ENCODE measurements at places on chromosomes 1 and 21. TPM values are rescaled to one million over a fixed set of nuclear protein-coding genes. Genes with fewer than 3 reads are reported as not detected.

- peak overlapping the region; percentile 20 for H3K4me3 ChIP-seq
- H3K36me3 ChIP-seq = peaks cover 4% of the 10 kb centered on the region
- no peaks in the 10 kb centered on the region for H3K27me3 ChIP-seq
- DNase-seq = peak; percentile 83
- H3K4me1 ChIP-seq = peaks cover 32% of the 10 kb centered on the region
- H3K27ac ChIP-seq = peak overlapping the region; percentile 83
Measured at GRCh38 chr1:203996126-203996525, 76.8 kb upstream of the SOX13 start.

DNA sequence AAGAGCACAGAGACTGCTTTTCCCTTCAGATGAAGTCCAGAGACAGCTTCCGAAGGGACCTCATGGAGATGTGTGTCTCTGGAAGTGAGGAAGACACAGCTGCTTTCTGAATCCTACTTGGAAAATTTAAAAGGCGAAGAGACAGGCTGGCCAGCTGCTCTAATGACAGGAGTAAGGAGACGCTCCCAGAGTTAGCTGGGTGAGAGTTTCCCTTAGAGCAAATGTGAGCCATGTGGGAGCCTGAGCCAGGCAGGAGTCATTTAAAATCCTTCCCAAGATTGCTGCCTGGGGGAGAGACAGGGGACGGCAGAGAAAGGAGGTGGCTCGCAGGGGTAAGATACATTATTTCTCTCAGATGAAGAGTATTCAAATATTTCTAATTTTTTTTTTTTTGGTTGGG, 53.1 kb downstream of the ZNF326 start:
- H3K4me1 ChIP-seq = no peaks in the 10 kb centered on the region
- H3K4me3 ChIP-seq = no peak overlapping the region
- no peak overlapping the region for H3K27ac ChIP-seq
- no peaks in the 10 kb centered on the region for H3K27me3 ChIP-seq

DNA sequence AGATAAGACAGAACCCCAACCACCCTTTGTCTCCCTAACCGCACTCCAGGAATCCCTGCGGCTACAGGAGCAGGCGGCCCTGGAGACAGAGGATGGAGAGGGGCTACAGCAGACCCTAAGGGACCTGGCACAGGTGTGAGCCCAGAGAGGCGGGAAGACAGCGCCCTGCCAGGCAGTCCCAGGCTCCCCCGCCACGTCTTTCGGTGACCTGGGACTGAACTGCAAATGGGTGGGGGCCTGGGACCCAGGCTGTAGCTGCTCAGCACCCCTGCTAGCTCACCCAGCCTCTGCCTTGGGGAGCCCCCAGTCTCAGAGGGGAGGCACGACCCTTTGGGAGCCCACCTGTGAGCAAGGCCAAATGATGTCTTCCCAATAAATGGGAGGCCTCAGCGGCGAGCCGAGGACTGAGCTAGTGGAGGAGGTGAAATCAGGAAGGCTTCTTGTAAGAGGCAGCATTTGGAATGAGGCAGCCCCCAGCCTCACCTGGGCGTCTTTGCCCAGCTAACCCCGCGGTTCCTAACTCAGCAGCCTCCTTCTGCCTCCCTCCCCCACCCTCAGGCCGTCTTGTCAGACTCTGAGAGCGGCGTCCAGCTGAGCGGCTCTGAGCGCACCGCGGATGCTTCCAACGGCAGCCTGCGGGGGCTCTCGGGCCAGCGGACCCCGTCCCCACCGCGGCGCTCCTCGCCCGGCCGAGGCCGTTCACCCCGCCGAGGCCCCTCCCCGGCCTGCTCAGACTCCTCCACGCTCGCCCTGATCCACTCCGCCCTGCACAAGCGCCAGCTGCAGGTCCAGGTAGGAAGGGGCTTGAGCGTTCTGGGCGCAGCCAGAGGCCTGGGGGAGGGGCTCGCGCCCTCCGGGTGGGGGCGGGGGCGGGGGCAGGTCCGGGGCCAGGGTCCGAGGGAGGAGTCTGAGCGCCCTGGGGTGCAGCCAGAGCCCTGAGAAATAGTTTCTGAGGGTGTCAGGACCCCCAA, 16.9 kb downstream of the CROCC start:
- no peaks in the 10 kb centered on the region for H3K27me3 ChIP-seq
- peak; percentile 69 for DNase-seq
- peaks cover 3% of the 10 kb centered on the region for H3K36me3 ChIP-seq
- H3K4me3 ChIP-seq = peak overlapping the region; percentile 27

GRCh38 chr1:150364231-150365003, 470 bp downstream of the RPRD2 start:
- peak; percentile 89 for DNase-seq
- H3K4me3 ChIP-seq = peak overlapping the region; percentile 77
- H3K4me1 ChIP-seq = peaks cover 18% of the 10 kb centered on the region
- no peaks in the 10 kb centered on the region for H3K36me3 ChIP-seq

- no peak for DNase-seq
- H3K27ac ChIP-seq = no peak overlapping the region
- no peaks in the 10 kb centered on the region for H3K4me1 ChIP-seq
- no peaks in the 10 kb centered on the region for H3K36me3 ChIP-seq
- H3K4me3 ChIP-seq = no peak overlapping the region
Measured at GRCh38 chr1:214396330-214396729, 115.4 kb downstream of the SMYD2 start.

DNA sequence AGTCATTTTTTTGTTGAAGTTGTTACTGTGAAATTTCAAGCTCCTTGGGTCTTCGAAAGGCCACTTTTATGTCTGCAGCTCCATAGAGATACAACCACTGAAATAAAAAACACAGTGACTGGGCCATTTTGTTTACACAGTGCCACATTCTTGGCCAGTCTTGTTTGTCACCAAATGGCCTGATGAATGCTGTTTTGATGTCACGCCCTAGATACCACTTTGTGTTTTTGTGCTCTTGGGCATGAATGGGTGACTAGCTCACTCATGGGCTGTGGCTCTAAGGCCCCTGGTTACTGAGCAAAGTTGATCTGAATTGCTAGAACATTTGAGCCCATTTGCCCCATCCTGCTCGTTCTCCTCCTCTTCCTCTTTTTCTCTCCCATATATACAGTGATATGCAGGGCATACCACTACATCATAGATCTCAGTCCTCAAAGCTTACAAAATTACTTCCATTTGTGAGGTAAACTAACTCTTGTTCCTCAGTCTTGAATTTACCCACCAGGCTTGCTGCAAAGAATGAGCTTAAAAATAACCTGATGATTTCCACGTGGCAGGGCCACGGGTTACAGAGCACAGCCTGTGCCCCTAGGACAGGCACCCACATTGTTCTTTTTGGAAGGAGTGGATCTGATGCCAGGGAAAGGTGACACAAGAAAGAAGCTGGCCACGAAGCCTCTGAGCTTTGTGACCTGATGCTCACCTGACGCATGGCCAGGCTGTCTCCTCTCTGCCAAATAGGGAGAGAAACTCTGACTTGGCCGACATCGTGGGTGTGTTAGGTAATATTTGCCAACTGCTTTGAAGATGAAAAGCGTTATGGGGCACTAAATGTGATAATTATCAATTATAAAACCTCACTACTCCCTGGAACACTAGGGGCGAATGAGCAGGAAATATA, 92.4 kb downstream of the RUNX1 start:
- H3K27ac ChIP-seq = no peak overlapping the region
- no peak overlapping the region for H3K4me3 ChIP-seq
- DNase-seq = no peak
- peaks cover 12% of the 10 kb centered on the region for H3K4me1 ChIP-seq
- no peaks in the 10 kb centered on the region for H3K27me3 ChIP-seq

DNA sequence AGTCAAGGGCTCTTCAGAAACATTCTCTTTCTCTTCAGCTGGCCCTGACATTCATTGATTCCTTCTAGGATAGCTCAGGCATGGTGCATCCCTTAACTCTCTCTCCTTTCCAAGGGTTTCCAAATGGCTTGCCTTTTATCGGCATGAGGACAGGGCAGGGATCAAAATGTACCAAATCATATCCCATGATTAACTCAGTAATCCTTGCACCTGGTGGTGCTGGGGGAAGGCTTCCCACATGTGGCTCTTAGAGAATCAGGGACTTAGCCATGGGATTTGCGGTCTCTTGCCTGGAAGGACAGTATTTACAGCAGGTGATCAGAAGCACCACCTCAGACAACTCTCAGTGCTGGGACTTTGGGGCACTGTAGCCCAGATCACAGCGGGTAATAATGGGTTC, 46.2 kb upstream of the EDEM3 start:
- no peaks in the 10 kb centered on the region for H3K4me1 ChIP-seq
- no peaks in the 10 kb centered on the region for H3K27me3 ChIP-seq
- no peak overlapping the region for H3K4me3 ChIP-seq
- no peak overlapping the region for H3K27ac ChIP-seq
- DNase-seq = no peak

DNA sequence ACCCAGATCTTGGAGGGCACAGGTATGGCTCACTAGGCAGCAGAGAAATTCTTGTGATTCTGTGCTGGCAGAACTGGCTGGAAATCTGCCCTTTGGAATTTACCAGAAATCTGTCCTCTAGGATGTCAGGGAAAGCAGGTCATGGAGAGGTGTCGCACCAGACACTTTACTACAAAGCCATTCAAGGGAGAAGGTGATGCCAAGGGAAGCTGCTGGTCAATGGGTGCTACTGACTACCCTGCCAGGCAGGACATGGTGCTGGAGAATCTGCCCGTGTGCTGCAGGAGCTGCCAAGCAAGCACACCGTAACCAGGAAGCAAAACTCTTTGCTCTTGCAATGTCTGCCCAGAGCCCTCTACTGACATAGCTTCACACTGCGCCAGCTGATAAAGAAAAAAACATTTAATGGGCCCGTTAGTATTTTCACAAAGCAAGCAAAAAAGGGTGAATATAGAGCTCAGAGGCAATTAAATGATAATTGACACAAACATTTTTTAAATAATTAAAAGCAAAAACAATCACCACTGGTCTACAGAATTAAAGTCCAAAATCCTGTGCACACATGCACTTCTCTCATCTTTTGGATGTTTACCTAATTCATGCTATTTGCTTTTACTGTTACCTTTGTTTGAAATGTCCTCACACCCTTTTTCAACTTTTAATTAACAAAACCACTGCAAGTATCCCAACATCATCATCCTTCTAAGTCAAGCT, 7.2 kb upstream of the FBXO28 start:
- no peak overlapping the region for H3K27ac ChIP-seq
- H3K36me3 ChIP-seq = no peaks in the 10 kb centered on the region
- H3K4me1 ChIP-seq = no peaks in the 10 kb centered on the region
- DNase-seq = peak; percentile 64

PDE9A gene
- 41.0 TPM for total RNA-seq

SPRR1A gene
- not detected for total RNA-seq

- no peaks in the 10 kb centered on the region for H3K27me3 ChIP-seq
- H3K4me3 ChIP-seq = no peak overlapping the region
- H3K36me3 ChIP-seq = no peaks in the 10 kb centered on the region
- no peak for DNase-seq
- H3K27ac ChIP-seq = no peak overlapping the region
Measured at GRCh38 chr1:46158312-46159281, 16.3 kb upstream of the TSPAN1 start.

DNA sequence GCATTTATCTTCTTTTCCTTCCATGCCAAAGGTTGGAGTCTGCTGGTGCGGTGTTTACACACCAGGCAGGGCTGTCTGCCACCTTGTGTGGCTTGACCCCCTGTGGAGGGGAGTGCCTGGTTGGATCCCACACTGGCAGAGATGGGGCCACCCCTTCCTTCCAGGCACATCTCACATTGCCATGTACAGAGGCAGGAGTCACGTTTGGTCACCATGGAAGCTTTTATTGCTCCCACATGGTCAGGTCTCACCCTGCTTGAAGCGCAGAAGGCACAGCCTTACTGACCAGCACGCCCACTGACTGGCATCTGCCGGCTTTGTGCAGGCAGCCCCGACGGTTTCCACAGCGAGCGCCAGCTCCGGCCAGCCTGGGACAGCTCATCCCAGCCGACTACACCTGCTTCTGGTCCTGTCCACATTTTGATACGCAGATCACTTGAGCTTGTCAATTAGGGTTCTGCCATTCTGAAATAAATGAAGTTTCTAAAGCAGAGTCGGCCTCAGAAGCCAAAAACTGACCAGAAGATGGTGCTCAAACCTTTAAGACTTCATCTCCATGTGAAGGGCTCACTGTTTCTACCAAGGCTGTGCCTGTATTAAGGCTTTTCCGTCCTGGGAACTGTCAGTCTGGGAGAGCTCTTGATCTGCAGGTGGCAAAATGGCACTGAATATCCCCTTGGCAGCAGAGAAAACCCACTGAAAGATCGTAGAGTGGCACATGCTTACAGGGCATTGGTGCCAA, 35.6 kb upstream of the EPHA8 start:
- peak; percentile 64 for DNase-seq
- H3K27me3 ChIP-seq = no peaks in the 10 kb centered on the region
- no peak overlapping the region for H3K4me3 ChIP-seq
- no peak overlapping the region for H3K27ac ChIP-seq
- H3K36me3 ChIP-seq = no peaks in the 10 kb centered on the region

FH gene
- total RNA-seq = 83.8 TPM

- H3K36me3 ChIP-seq = no peaks in the 10 kb centered on the region
- H3K4me3 ChIP-seq = peak overlapping the region; percentile 90
- H3K27me3 ChIP-seq = peaks cover 3% of the 10 kb centered on the region
- no peak overlapping the region for H3K27ac ChIP-seq
- H3K4me1 ChIP-seq = peaks cover 5% of the 10 kb centered on the region
Measured at GRCh38 chr1:45009956-45010854, 919 bp downstream of the HECTD3 start.

DNA sequence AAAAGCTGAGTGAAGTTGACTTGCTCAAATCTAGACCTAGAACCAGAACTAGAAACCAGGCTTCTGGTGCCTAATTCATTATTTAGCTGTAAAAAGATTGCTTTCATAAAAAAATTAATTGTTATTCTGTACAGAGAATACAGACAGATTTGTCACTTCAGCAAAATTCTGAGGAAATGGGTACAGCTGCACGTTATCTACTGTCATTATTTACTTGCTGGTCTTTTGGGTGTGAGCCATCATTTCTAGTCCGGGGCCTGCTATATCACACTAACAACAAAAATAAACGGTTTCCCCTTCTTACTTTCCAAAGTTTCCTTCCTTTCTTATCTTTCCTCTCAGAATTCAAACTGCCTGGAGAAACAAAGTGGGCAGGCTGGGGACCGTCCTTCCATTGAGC, 68.3 kb downstream of the PTGER3 start:
- H3K4me1 ChIP-seq = peaks cover 5% of the 10 kb centered on the region
- H3K4me3 ChIP-seq = no peak overlapping the region
- DNase-seq = no peak
- H3K36me3 ChIP-seq = no peaks in the 10 kb centered on the region

GRCh38 chr1:24003331-24003972, 23.3 kb upstream of the SRSF10 start:
- H3K4me1 ChIP-seq = peaks cover 13% of the 10 kb centered on the region
- H3K36me3 ChIP-seq = no peaks in the 10 kb centered on the region
- DNase-seq = peak; percentile 47
- no peak overlapping the region for H3K27ac ChIP-seq
- no peak overlapping the region for H3K4me3 ChIP-seq
- no peaks in the 10 kb centered on the region for H3K27me3 ChIP-seq

DNA sequence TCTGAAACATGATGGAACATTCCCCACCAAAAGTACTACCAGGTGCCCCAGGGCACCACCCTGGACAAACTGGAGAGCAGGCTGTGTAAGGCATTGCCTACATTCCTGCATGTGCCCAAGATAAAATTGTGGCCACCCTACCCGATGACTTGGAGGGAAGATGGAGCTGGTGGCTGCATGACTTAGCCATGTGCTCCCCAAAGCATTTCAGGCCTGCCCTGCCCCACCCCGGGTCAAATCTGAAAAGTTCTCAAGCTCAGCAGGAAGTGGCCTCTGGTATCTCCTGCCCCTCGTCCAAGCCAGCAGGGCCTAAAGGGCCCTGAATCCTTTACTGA, 8.5 kb downstream of the CD2 start:
- no peaks in the 10 kb centered on the region for H3K27me3 ChIP-seq
- DNase-seq = no peak
- H3K4me1 ChIP-seq = no peaks in the 10 kb centered on the region
- no peak overlapping the region for H3K4me3 ChIP-seq

HEYL gene
- total RNA-seq = 4.0 TPM

GRCh38 chr1:204418174-204419063, 6.8 kb upstream of the PPP1R15B start:
- no peak overlapping the region for H3K27ac ChIP-seq
- no peak overlapping the region for H3K4me3 ChIP-seq
- peaks cover 3% of the 10 kb centered on the region for H3K36me3 ChIP-seq
- DNase-seq = no peak

Measured in neural progenitor cell (in vitro differentiated cells).